KG1 (cell line): ENCODE measurements at places on chromosomes 3 and 15.

GRCh38 chr3:75396316-75396802 lies 267.8 kb upstream of the FRG2C start:
- no peak for DNase-seq

GRCh38 chr3:84963137-84963536 lies 4.3 kb downstream of the CADM2 start:
- no peak for DNase-seq

DNA sequence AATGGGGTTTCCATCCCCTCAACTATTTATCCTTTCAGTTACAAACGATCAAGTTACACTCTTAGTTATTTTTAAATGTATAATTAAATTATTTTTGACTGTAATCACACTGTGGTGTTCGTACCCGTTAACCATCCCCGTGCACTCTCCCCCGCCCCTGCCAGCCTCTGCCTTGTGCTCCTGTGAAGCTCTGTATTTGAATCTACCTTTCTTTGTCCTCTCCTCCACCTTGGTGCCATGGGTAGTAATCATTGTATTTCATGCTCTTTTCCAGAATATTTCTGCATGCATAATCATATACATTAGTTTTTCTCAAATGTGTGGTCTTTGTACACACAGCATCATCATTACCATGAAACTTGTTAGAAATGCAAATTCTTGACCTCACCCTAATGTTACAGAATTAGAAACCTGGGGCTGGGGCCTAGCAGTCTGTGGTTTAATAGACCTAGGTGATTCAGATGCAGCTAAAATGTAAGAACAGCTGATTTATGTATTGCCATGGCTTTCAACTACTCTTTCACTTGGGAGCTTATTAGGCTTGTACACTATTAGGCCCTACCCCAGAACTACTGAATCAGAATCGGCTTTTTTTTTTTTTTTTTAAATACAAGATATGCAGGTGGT lies 91.5 kb downstream of the STT3B start:
- no peak for DNase-seq

DNA sequence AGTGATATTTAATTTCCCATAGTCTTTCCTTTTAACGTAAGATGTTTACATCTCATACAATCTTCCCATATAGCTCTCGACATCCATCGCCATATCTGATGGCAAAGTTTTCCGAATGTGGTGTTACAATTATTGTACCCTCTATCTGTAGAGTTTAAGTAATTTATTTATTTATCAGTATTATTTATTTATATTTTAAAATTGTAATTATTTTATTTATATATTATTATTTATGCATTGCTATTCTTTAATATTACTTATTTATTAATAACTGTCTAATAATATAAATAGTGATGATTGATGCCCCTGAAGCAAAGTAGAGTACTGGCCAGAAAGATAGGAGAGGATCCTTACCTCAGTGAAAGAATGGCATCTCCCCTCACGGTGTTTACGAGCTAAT lies 812.9 kb downstream of the VGLL3 start:
- DNase-seq: no peak

DNA sequence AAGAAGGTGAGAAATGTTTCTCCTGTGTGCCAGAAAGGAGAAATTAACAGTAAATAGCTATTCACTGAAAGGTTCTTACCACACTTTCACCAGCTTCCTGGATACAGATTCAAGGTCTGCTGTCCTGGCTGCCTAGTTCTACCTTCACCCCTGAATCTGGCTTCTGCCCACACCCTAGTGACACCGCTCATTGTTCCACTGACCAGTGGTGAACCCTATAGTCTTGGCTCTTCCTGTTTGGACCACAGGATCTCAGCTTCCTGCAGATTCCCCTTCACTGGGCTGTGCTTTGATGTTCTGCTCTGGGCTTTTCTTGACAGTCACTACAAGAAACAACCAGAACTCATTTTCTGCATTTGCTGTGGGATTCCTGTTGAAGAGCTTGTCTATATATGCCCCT lies 250.0 kb downstream of the XXYLT1 start:
- DNase-seq: no peak

DNA sequence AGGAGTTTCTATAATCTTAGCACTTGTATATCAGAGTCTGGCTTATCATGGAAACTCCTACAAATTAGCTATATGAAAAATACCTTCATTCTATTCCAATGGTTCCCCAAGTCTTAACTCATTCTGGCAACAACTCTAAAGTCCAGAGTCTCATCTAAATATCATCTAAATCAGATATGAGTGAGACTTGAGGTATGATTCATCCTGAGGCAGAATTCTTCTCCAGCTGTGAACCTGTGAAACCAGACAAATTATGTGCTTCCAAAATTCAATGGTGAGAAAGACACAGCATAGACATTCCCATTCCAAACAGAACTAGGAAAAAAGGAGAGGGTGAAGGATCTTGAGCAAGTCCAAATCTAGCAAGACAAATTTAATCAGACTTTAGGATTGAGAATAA lies 138.8 kb downstream of the THRB start:
- no peak for DNase-seq
